ENCODE measurements at places on chromosomes 3 and 15.

GRCh38 chr3:190596349-190597285, 82.7 kb downstream of the IL1RAP start:
- no peak for DNase-seq

DNA sequence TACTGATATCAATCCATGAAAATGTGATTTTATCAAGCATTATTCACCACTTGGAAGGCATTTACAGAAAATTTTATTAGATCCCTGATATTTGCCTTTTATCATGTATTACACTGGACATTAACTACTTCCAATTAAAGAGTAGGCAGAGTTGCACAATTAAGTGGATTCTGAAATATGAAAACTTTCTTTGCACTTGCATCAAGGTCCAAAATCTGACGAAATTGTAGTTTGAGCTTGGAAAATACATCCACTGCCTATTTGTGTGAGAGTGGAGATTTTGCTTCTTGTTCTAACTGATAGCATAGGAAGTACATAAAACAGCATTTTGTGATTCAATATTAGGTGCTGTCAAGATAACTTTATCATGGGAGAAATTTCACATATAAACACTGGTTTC, 49.6 kb upstream of the SLC12A8 start:
- no peak for DNase-seq

DNA sequence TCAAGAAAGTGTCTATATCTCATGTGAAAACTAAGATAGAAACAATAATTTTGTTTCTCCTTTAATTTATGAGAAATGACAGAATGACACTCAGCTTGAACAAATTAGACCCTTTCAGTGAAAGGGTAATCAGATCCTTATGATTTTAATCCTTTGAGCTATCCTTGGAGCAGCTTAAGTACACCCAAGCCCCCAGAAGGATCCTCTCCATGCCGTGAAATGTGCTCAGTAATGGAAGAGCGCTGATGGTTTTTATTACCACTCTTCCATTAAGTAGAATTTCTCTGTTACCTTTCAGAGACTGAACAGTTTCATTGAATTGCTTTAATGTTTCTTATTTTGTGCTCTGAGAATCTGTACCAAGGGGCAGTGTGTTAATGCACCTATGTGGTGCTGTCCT, 54.3 kb downstream of the HMG20A start:
- no peak for DNase-seq

GRCh38 chr3:69058180-69058946, 6.2 kb upstream of the TMF1 start:
- DNase-seq = no peak

GRCh38 chr3:40387895-40388254, 891 bp downstream of the ENTPD3 start:
- DNase-seq = no peak

GRCh38 chr3:109478614-109479013, 141.3 kb upstream of the DPPA4 start:
- no peak for DNase-seq

DNA sequence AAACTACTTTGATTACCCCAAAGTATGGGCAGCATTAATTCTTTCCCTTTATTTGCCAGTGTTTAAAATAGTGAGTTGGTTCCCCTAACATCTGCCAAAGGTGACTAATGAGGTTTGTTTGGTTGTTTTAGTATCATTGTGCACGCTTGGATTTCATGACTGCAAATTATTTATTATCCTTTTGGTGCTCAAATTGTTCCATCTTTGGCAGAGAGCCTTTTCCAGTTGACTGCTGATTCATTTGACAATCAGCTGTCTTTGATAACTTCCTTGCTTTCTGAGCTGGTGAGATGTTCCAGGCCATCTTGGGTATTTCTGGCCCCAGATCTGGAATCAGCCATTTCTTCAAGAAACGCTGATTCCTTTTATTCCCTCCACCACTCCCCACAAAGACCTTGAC, 8.9 kb downstream of the DLEC1 start:
- no peak for DNase-seq

DNA sequence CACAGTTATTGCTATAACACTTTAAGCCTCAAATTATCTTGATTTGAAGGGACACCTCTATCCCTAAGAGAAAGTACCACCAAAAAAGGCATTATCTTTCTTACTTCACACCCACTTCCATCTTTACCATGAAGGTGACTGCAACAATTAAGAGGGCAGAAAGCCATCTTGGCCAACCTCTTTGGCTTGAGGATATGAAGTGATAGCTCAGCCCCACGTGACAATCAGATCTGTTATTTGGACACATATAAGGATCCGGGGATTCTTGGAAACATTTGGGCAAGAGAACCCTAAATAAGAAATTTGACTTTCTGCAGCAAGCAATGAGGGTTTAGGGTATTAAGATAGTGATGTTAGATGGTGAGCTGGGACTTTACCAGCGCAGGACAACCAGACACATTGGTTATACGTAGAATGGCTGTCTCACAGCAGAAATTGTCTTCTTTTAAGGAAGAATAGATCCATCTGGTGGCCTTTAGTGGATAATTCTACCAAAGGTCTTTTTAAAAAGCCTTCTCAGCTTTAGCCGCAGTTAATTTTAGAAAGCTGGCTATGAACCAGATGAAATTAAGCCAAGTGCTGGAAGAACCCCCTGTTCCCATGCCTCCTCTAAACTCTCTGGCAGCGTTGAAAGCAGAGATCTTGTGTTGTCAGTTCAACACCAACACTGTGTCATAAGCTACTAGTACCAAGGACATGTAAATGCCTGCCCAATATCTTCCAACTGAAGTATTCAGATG, 12.3 kb downstream of the HCLS1 start:
- DNase-seq = no peak

DNA sequence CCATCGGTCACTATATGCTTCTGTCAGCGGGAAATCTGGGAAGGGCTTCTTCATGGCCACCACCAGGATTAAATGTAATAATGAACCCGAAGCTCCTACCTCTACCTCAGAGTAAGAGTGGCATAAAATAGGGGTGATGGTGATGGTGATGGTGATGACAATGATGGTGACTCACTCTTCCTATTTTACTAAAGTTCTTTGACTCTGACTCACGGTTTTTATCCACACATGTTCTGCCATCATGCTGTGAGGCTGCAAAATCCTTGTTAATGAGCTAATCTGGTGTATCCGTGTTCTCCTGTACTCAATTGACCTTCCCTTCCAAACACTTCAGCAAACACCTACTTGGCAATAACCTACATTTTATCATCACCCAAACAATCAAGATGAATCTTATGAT, 18.3 kb upstream of the FOXP1 start:
- DNase-seq = no peak

DNA sequence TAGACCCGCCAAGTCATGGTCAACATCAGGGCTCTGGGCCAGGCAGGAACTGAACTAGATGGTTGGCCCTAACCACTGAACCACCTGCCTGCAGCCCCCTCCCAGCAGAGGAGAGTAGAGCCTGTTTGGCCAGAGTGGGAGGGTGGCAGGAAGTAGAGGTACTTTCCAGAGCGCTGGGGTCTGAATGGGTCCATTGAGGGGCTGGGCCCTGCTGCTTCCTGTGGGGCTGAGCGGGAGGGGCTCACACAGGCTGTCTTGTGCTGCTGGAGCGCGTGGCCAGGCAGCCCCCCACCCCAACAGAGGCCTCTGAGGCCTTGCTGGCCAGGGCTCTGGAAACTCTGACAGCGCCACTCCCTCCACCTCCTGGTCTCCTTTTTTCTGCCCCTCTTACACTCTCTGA, 17.4 kb downstream of the CSPG4 start:
- DNase-seq = no peak

DNA sequence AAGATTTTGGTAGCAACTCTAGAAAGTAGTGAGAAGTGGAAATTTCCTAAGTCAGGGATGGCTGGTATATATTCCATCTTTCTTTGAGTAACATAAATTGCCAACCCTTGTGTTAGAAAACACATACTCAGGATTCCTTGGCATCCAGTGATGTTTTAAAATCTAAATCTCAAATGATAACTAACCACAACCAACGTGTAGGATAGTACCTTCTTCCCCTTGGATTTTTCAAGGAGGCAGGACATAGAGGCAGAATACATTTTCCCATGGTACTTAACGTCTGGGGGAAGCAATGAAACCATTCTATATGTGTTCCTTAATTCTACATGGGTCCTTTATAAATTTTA, 93.4 kb downstream of the WDR76 start:
- DNase-seq = no peak

GRCh38 chr3:24678421-24678865, 183.8 kb upstream of the THRB start:
- peak; percentile 12 for DNase-seq

- no peak for DNase-seq
Measured at GRCh38 chr3:62376906-62377877, 3.8 kb upstream of the FEZF2 start.

DNA sequence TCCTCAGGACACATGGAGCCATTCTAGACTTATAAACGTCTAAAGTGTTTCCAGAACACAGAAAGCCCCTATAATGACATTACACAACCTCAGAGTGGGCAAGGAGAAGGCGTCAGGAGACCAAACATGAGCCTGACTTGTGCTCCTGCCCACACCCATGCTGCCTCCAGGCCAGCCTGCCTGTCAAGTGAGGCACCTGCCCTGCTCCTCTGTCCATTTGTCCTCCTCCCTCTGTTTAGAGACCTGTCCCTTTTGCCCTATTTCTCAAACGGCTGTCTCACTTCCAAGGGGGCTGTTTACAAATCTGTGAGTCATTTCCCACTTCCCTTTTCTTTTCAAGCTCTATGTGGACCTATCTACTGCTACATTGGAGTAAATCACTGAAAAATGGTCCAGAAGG, 21.0 kb downstream of the ZDHHC3 start:
- no peak for DNase-seq

DNA sequence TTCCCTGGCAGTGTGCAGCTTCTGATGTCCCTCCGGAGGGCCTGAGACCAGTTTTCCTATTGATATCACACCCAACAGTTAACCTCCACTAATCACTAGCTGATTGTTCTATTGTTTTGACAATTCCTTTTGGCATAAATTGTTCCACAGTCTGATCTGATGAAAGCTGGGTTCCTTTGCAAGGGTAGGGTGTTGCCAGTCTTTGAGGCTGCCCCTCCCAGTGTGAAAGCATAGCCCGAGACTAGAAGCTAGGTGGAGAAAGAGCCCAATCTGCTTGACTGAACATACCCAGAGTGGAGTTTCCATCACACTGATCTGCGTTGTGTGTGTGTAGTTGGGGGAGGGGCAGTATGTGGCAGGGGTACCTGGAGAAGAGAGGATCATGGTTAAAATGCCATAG, 10.3 kb upstream of the PRICKLE2 start:
- DNase-seq = no peak

DNA sequence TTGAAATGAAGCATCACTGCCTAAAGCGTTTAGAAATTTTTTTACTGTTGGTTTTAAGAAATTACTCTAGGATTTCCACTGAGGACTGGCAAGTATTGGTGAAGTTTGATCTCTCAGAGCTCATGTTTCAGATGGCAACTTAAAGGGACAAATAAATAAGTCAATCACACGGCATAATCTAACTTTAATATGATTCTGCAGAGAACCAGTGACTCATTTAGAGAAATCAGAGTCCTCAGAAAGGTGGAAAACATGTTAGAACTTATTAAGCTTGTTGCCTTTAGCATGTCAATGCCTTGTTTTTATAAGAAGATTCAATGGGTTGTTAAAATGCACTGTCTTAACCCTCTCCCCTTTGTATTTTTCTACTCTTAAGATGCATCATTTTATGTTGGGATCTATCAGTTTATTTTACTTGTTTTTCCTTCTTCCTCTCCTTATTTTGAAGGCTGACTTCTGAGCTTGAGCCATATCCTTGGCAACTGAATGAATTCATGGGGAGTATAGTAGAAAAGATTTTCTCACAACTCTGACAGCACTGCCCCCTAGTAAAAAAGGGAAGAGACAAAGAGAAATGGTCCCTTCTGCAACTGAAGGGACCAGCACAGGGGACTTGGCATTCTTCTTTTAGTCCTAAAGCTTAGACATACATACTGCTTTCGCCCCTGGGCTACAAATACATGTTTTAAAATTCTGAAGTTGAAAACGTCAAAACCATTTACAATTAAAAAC, 431.2 kb downstream of the LPP start:
- DNase-seq = no peak

DNA sequence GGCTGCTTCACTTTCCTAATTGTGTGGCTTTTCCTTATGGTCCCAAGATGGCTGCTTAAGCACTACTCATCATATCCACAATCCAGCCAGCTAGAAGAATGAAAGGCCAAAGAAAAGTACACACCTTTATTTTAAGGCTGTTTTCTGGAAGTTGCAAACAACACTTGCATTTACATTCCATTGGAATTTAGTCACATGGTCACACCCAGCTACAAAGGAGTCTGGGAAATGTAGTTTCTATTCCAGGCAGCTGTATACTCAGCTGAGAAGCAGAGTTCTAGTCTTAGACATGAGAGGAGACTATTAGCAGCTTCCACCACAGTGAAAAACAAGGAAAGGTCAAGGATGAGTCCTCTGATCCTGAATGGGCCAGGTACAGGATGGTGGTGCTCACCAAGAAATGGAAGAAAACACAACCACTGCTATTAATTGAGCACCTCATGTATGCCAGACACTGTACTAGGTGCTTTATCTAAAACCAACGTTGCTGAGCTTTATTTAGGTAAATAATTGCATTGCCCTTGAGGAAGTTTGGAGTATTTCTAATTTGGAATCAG, 28.0 kb upstream of the ATG7 start:
- DNase-seq = no peak

DNA sequence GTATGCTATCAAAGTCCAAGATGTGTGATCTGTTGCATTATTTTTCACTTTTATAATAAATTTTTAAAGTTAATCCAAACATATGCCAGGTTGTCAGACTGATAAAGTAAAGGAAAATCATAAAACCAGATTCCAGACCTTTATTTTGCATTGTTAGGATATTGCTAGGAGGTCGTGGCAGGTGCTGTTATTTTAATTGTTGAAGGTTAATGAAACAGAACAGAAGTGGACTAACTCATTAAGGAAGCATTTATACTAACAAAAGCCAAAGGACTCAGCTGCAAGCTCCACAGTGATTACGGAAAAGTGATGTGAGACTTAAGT, 63.1 kb downstream of the DCLK3 start:
- no peak for DNase-seq

DNA sequence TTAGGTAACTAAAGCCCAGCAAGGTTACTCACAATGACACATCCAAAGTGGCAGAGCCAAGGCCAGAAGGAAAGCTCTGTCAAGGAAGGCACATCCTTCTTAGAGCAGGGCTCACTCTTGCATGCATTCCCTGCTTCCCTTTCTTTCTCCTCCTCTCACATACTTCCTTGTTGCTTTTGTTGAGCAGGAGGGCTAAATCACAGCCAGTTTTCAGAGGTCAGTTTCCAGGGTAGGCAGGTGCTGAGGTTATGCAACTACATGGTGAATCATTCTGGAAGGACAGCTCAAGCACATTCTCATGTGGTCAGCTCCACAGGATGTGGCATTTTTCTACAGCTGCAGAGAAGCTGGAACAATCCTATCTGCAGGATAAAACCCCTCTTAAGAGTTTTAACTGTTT, 275.6 kb downstream of the ZNF621 start:
- no peak for DNase-seq

GRCh38 chr3:105862217-105862616, 6.6 kb downstream of the CBLB start:
- no peak for DNase-seq

Measured in activated T-helper 2 cell treated with anti-CD3 and anti-CD28 coated beads, Interferon-gamma antibody, Interleukin-2, Interleukin-4, amounts not matched to agents 10 μg/mL and 5 μg/mL and 100 μg/mL, durations not matched to agents 14 hours and 24 hours and 36 hours (primary cell).